CD4-positive, alpha-beta T cell treated with Interleukin-15 for 4 hours (primary cell): ENCODE measurements at places on chromosomes 13 and 19.

DNA sequence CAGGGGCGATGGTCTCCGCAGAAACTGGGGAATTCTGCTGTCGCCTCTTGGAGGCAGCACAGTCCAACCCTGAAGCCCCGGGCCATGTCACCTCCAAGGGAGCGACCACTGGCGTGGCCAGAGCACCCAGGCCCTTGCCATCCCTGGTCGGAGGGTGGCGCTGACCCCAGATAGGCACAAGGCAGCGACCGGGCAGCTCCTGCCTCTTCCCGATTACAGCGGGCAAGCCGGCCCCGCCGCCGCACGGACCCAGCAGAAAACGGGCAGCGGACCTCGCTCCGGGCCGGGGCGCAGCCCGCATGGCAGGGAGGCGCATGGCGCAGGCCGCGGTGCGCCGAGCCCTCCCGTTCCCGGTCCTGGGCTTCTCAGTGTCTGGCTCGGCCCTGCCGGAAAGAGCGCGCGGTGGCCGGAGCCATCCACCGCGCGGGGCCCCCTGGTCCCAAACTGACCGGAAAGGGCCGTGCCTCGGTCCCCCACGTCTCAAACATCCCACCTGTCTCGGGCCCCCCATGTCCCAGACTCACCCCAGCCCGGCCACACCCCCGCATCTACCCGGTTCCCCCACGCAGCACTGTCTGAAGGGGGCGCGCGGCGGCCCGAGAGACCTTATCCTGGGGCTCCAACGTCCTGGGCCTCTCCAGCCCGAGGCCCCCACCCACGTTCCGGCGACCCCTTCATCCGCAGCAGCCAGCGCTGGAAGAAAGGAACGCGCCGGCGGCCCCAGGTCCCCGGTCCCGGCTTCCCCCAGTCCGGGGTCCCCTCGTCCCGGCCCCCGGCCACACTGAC is 727 bp downstream of the CERS1 start:
- DNase-seq = no peak

GRCh38 chr19:34983786-34984185 is 16.3 kb upstream of the GRAMD1A start:
- no peak for DNase-seq

DNA sequence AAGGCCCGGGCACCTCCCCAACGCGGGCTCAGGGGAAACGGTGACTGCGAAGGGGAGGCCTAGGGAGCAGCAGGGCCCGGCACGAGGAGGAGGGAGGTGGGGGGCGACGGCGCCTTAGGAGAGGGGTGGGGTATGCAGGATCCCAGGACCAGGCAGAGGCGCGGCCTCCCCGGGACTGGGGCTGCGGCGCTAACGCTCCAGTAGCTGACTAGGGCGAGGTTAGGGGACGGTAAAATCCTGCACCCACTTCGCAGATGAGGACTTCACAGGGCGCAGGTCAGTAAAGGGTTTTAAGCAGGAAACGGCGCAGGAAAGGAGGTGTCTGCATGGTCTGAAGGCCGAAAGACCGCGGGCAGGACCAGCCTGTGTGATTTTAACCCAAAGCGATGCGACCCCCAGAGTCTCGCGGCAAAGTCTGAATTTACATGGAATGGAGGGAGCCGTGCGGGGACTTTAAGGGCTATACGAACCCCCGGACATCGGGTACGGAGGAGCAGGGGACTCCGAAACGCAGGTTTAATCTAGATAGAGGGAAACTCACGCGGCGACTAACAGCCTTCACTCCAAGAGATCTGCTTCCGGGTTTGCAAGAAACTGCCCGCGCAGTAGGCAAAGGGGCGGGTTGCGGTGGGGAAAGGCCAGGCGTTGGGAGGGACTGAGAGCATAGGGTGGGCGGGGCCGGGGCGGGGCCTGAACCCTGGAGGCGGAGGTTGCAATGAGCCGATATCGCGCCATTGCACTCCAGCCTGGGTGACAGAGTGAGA is at the start of gene ZNF665:
TSS of gene ZNF665 (minus strand) at position 588 of the 764 bp plus-strand sequence. CDS start 10,460 bp downstream, outside the sequence.
- DNase-seq = peak; percentile 80

GRCh38 chr13:40518481-40518882 is 148.0 kb downstream of the FOXO1 start:
- DNase-seq = peak; percentile 40

DNA sequence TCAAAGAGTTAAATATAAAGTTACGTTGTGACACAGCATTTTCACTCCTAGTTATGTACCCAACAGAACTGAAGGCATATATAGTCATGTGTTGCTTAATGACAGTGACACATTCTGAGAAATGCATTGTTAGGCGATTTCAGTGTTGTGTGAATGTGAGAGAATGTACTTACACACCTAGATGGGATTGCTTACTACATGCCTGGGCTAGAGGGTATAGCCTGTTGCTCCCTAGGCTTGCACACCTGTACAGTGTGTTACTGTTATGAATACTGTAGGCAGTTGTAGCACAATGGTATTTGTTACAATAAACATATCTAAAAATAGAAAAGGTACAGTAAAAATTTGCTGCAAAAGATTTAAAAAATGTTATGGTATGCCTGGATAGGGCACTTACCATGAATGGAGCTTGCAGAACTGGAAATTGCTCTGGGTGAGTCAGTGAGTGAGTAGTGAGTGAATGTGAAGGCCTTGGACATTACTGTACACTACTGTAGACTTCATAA is 89.2 kb downstream of the DHRS12 start:
- no peak for DNase-seq

DNA sequence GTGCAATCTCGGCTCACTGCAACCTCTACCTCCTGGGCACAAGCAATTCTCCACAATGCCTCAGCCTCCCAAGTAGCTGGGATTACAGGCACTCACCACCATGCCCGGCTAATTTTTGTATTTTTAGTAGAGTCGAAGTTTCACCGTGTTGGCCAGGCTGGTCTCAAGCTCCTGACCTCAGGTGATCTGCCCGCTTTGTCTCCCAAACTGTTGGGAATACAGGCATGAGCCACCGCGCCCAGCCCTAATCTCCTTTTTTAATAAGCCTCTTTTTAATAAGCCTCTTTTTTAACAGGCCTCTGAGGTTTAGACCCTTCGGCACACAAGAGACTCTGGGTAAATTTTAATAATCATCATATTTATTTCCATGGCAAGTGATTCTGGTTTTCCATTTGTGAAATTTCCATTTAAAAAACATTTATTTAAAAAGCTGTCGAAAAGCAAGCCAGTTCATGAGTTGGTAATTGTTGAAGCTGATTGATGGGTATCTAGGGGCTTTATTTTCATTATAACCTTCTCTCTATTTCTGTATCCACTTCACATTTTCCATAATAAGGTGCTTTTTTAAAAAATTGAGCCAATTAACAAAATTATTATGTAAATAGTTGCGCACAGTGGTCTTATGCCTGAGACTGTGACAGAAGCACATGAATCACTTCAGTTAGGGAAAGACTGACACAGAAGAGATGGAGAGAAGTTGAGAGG is 11.8 kb downstream of the POU2F2 start:
- DNase-seq = no peak

- DNase-seq = no peak
Observed at GRCh38 chr13:34307607-34308006, 489.7 kb downstream of the RFC3 start.

GRCh38 chr19:33133438-33134031 is 1.6 kb downstream of the WDR88 start:
- DNase-seq = no peak

DNA sequence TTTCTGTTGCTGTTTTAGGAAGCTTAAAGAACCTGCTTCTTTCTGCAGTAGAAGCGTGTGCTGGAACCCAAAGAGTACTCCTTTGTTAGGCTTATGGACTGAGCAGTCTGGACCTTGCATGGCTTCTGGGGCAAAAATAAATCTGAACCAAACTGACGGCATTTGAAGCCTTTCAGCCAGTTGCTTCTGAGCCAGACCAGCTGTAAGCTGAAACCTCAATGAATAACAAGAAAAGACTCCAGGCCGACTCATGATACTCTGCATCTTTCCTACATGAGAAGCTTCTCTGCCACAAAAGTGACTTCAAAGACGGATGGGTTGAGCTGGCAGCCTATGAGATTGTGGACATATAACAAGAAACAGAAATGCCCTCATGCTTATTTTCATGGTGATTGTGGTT is 103.1 kb downstream of the TNFRSF19 start:
- DNase-seq = no peak

- DNase-seq = no peak
Observed at GRCh38 chr13:101552786-101553185, 100.3 kb downstream of the ITGBL1 start.

- no peak for DNase-seq
Observed at GRCh38 chr13:72792640-72793039, 10.7 kb downstream of the PIBF1 start.

- no peak for DNase-seq
Observed at GRCh38 chr13:78258304-78258703, 339.7 kb upstream of the EDNRB start.

DNA sequence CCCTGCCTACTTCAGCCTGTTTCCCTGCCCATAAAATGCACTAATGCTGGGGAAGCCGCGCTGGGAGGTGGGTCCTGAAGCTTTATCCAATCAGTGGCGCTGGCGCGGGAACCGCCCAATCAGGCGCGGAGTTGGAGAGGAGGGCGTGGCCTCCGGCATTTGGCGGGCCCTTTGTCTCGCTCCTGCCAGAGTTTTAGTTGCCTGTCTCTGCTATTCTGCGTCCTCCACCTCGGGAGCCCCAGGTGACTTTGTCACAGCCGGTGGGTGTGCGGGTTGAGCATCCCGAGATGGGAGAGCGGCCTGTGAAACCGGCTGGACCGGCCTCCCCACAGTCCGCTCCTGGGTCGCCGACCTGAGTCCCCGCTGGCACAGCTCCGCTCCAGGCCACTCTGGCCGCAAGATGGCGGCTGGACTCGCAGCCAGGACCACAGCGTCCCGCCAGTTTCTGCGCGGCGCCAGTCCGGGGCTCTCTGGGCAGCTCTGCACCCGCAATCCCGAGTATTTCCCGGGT is 30.7 kb upstream of the ZNF429 start:
- DNase-seq = peak; percentile 70

DNA sequence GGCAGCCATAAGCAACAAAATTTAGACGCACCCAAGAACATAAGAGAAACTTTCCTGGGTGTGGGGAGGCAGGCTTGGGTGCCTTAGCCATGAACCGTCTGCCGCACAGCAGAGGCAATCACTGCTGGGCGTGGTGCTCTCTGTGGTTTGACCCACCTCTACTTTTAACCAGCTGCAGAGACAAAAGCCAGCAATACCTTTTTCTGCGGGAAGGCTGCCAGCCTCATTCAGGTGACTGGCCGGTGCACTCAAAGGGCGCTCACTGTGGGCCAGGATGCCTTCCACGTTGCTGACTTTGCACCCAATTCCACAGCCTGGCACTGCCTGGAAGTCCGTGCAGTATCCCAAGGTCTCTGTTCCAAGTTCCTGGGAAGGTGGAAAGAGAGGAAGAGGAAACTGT is 69.1 kb downstream of the ATP7B start:
- peak; percentile 45 for DNase-seq

- DNase-seq = no peak
Observed at GRCh38 chr13:77492982-77493381, 42.5 kb upstream of the SCEL start.

DNA sequence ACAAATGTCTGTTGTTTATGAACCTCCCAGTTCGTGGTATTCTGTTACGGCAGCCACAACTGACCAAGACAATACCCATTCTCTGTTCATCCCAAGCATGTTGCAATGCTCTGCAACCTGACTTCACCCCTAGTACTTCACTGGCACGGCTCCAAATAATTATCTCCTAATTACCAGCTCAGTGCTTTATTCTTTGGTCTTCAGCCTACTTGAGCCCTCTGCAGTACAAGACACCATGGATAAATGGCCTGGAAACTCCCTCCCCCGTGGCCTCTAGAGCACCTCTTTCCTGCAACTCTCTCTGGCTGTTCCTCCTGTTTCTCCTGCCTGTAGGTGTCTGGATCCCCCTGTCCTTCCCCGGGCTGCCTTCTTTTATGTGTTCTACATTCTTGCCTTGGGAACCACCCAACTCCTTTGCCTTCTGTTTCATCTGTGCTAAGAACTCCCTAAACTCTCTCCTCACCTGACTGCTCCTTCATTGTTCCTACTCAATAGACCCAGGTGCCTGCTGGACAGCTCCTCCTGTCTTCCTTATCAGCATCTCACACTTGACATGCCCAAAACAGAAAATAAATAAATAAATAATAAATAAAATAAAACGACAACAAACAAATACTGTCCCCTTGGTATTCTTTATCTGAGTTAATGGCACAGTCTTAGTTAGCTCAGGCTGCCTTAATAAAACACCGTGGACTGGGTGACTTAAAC is 200.4 kb upstream of the IPO5 start:
- DNase-seq = no peak

DNA sequence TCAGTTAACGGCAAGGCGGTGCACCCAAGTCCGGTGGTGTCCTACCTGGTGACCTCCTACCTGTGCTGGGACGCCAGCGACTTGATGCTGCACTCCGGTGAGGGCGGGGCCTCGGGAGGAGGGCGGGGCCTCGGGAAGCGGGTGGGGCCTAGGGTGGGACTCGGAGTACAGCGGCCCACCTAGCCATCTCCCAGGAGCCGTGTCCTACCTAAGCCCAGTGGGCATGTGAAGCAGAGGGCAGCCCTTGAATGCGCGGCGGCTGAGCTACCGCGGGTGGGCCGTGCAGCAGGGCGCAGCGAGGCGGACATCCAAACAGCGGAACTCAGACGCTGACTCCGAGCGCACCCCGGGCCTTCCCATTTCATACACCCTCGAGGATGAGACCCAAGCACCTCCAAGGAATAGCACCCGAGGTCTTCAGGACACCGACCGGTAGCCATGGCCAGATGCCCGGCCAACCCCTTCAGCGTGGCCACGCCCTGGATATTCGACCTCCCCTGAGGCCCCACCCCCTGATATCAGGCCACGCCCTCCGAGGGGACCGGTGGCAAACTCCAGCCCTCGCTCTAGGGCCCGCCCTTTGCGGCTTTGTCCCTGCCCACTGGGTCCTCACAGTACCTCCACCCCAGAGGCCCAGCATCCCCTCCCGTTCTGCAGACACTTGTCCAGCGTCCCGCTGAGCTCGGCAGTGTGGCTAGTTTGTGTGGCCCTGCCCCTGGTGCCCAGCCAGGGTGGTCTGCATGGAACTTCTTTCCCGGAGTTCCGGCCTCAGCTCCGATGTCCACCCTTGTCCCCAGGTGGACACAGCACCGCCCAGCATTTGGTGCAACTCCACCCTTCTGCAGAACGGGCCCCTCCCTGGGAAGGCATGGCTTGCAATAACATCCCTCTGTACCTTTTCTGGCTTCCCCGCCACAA is 5.4 kb downstream of the KLK1 start:
- no peak for DNase-seq

DNA sequence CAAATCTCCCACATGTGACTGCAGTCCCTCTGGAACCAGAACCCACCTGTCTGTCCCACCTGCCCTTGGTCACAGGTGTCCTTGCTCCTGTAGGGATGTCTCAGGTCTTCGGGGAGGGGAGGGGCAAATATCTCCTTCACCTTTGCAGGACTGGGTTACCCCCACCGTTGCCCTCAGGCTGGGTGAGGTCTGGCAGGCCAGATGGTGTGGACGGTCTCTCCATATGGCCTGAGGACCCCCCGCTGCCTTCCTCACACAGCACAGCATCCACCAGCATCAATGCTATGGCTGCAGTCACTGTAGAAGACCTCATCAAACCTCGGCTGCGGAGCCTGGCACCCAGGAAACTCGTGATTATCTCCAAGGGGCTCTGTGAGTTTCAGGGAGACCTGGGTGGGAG is 10.0 kb downstream of the SLC5A5 start:
- DNase-seq = no peak

DNA sequence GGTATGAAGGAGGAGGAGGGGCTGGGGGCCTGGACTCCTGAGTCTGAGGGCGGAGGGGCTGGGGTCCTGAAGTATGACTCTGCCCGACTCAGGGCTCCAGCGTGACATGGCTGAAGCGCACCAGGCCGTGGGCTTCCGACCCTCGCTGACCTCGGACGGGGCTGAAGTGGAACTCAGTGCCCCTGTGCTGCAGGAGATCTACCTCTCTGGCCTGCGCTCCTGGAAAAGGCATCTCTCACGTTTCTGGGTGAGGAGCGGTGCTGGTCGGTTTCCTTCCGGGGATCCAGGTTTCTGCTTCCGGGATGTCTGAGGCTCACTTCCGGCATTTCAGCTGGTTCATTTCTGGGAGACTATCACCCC is 1.2 kb downstream of the CPT1C start:
- DNase-seq = no peak
